Activated CD8-positive, alpha-beta memory T cell treated with anti-CD3 and anti-CD28 coated beads, Interleukin-2, amount 10 ng/mL, durations not matched to agents 7 days and 5 days (primary cell): ENCODE measurements at places on chromosomes 2 and 18.

- no peak for DNase-seq
Measured at GRCh38 chr2:192218377-192218776, 23.6 kb upstream of the TMEFF2 start.

DNA sequence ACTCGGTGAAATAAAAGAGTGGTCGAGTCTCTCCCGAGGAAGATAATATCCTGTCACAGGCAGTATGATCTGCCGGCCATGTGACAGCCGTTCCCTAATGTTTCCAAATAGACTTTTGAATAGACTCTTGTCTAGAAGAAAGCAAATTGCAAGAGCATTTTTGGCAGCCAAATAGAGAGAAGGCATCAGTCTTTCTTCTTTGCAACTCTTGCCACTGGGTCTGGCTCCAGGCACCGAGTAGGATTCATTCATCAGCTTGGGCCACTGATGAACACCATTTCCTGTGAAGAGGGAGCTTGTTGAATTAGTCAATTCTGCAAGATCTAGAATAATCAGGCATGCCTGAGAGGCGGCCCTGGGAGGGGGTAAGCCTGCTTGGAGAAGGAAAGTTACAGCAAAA lies 165.6 kb downstream of the KLHL29 start:
- DNase-seq, result no peak

GRCh38 chr2:164948540-164948939 lies 6.8 kb downstream of the SLC38A11 start:
- no peak for DNase-seq

DNA sequence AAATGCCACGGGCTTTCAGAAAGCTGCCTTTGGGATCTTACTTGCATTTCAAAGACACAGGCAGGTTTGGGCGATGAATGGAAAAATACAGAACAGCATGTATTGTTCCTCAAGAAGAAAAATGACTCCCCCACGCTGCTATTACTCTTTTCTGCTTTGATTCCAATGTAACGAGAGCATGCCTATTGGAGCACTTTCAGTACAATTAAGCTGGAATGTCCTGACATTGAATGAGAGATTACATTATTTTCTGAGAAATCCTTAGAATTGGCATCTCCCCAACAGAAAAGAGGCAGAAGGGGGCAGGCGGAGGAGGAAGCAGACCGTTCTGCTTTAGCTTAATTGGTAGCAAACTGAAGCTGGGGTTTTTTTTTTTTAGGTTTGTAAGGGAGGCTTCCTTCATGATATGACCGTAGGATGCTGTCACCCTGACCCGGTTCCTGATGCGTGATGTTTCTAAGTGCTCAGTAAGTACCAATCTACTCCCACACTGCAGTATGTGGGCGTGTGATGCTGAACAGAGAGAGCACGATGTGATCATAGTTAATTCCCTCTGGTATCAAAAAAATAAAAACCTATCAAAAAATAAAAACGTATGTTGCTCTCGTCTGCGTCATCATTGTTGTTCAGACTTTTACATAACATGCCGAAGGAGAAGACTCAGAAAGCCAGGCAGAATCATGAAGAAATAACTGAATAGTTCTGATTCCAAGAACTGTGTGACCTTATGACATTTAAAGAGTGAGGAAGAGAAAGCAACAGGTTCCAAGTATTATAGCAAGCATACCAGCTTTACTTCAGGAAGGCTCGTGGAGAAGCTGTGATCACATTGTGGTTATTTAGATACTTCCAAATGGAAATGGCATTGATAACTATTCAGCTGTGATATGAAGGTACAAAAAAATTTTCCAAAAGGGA lies 40.5 kb downstream of the LONRF2 start:
- DNase-seq, result no peak

DNA sequence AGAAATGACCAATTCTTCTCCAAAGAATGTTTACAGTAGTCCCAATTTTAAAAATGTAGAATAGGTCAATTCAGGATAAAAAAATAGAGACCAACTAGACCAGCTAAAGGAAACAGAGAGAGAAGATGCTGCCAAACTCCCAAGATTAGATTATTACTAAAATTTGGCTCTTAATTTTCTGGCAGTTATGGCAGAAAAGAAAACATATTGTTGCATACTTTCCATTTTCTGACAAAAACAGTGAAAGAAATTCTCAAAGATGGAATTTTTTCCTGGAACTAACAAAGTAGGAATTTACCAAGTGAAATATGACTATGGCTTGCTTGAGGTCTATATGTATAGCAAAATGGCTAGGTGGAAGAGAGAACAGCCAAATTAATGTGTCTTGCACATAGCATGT lies 138.3 kb upstream of the STK17B start:
- no peak for DNase-seq

DNA sequence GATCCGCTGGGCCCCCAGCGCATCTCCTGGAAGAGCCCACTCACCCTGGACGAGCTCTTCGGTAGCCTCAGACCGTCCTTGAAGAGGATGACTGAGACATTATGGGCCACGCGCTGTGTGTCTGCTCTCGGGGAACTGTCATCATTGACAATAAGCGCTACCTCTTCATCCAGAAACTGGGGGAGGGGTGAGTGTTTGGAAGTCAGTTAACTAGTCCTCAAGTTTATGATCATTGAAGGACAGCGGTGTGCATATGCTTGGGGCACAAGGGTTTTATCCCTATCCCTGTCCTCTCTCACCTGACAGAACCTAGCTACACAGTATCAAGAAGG lies 586 bp downstream of the STK16 start:
- peak; percentile 48 for DNase-seq

DNA sequence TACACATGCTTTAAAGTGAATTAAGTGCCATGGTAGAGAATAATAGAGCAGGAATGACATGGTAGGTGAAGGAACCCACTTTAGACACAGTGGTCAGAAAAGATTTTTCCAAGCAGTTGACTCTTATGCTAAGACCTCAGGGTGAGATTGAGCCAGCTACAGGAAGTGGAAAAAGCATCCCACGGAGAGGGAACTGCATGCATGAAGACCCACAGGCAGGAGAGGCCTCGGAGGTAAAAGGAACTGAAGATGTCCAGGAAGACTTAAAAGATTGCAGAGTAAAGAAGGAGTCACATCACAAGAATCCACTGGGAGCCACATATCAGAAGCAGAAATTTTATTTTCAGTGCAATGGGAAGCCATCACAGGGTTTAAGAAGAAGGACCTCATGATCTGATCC lies 499.2 kb upstream of the FAM98A start:
- DNase-seq, result no peak

DNA sequence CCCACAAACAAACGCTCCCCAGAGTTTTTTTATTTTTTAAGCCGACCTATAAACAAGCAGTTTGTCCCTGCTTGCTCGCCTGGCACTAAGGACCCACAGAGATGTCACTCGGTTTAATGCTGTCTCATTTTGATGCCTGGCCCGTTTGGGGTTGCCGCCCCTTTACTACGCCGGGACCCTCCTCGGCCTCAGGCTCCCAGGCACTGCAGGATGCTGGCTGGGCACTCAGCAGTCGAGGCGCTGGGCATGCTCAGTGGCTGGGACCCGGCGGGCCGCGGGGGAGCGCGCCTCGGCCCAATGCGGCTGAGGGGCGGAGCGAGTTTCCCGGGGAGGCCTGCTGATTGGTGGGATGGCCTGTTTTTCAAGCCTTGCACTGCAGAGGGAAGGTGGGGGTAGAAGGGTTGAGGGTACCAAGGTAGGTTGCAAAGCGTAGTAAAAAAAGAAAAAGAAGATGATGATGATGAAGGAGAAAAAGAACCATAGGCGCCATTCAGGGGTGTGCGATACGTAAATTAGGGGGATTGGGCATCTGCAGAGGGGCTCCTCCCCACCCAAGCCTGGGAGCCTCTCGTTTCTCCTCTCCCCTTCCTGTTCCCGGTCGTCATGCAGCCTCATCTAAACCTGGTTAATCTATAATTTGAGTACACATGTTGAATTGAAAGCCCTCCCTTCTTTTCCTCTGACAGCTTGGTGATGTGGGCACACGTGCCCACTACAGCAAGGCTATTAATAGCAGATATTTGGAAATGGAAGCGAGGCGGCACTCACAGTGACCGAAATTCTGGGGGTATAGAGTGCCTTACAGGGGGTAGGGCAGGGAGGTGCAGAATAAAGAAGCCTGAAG lies 1.5 kb upstream of the IRS1 start:
- peak; percentile 88 for DNase-seq

DNA sequence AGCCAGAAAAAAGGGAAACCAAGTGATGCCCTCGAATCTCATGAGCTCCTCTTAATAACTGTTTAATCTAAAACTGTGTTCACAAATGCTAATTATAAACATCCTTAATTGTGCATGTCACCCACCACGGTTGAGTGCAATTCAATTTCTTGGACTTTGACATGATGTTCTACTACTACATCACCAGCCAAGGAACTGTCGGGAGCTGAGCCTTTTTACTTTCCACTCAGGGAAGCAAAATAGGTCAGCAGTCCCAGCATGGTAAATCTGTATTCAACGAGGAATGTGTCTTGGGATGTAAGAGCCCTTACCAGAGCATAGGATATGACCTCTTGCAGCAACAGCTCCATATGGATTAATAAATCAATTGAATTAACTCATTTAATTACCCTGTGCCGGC lies 20.8 kb upstream of the REG3G start:
- no peak for DNase-seq

GRCh38 chr2:98346311-98347236 lies at the start of gene CNGA3:
Gene CNGA3 (plus strand): TSS chr2:98346456. CDS start chr2:98369976, 23,520 bp downstream.
- no peak for DNase-seq

- DNase-seq, result no peak
Measured at GRCh38 chr18:31819106-31819924, 58.6 kb upstream of the SLC25A52 start.

DNA sequence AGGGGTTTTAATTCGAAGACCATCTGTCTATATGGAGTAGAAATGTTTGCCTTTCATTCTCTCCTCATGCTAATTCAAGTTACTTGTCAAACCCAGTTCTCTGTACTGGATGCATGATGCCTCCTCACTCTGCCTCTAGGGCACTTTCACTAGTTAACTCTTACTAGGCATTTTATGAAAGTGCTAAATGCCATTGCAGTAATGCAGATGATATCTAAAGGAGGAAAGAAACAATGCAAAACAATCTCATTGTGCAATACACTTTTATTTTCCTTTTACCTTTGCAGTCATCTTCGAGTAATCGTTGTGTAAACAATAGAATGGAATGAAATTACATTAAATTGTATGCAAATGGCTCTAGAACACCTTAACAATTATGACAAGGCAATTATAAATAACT lies 293.6 kb downstream of the STK39 start:
- DNase-seq, result no peak

GRCh38 chr2:74025971-74026612 lies 41.4 kb downstream of the TET3 start:
- no peak for DNase-seq

DNA sequence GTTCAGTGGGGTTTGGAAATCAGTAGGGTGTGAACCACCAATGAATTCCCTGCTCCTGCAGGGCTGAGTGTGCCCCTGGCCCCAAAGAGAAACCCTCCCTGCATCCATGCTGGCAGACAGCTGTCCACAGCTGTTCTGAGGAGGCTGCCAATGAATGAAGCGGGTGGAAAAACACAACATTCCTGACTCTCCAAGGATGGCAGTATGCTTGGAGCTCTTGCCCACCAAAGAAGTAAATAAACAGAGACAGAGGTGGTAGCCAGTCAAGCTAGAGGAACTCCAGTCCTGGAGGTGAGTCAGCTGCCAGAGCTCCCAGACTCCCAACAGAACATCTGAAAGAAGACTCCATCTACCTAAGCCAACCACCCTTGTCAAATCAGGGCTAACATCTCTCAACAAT lies 6.2 kb downstream of the ZBTB7C start:
- DNase-seq, result no peak

DNA sequence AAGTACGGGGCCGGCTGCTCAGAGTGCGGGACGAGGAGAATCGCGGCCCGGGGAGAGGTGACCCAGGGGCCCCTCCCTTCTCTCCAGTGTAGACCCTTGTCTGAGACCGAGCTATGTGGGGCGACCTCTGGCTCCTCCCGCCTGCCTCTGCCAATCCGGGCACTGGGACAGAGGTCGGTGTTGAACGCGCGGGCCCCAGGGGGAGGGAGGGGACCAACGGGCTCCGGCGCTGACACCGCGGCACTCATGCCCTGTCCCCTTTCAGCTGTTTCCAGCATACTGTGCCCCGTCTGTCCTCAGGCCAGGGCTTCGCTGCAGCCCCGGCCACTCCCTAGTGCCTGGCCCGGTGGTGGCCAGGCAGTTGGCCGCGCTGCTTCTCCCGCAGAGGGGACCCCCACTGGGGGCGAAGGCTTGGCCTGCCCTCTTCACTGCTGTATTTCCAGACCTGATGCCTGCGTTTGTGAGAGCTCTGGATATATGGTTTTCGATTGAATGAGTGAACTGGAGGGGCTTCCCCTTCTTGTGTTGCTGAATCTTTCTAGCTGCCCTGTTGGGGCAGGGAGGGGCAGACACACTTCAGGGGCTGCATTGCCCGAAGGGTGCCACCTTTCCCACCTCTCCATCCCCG lies 809 bp downstream of the DBI start:
- DNase-seq, result peak; percentile 72

- DNase-seq, result no peak
Measured at GRCh38 chr2:35220461-35220860, 1135.1 kb upstream of the CRIM1 start.

DNA sequence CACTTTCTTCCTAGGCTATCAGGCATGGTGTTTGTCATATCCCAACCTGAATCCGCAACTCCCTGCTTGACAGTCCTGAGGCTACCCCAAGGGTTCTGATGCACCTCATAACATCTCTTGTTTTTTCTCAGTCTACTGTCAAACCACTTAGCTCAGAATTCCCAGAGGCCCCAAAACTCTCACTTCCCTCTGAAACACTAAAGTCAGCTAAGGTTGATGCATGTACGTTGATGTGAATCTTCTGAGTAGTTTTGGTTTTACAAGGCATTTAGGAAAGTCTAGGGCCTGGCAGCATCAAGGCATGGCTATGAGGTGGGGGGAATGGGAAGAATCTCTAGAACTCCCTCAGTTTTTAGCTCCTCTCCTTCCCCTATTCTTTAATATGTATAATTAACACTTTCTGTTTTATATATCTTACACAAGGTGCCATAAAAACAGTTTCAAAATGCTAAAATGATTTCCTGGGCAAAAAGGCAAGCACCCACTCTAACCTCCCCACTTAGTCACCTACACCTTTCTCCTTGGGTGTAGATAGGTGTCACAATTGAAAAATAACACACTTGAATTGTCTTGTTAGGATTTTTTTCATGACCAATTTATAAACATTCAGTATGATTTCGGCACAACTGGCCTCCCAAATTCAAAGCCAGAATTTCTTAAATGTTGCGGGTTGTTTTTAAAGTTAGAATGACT lies 71.4 kb upstream of the TANK start:
- no peak for DNase-seq

DNA sequence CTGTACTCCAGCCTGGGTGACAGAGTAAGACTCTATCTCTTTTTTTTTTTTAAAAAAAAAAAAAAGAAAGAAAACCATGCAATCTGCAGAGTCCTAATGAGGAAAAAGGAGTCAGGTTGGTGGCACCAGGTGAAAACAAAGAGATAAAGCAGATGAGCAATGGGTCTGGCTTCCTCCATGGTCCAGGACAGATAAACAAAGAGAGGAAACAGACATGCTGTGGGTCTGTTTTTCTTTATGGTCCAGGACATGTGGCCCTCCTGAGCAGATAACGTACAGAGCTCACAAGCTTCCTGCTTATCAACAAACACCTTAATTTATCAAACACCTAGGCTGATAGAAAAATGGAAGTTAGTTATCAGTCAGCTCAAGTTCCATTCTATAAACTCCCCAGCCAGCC lies 24.4 kb upstream of the TUBB6 start:
- DNase-seq, result no peak
